ENCODE measurements at places on chromosomes 5 and 9.

DNA sequence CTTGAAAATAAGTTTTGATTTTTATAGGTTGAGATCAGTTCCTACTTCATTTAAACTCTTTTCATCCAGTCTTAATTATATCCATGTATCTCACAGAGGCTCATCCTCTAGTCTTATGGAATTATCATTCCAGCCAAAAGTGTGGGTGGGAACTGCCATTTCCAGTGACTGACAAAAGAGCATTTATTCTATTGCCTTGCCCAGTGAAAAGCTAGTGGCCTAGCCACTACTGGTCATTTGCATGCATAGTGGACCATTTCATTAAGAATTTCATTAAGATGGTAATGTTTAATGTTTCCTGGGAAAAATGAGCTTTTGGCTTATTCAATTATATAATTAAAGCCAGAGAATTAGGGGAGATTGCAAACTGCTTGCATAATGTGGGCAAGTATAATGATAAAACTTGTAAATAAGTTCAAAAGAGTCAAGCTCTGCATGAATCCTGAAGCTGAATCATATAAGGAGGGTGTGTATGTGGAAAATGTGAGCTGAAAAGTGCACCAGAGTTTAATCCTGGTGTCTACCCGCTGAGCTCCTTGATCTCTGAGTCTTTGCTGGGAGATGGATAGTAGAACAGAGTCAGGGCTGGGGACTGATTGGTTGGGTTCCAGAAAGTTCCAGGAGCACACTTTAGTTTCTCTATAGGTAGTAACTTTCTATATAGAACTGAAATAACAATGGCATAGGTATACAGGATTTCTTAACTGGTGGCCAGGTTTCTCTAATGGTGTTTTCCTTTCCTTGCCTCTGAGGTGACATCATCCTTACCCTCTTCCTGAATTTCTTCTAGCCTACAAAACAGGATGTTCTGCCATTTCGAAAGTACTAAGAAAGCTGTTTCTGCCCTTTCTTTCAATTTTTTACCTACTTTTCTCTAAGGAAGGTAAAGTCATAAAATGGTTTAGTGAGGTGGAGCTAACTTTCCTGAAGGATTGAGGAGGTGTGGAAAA, 78.5 kb downstream of the KIF4B start:
- no peak for DNase-seq

GRCh38 chr5:53923961-53924360, 363.5 kb downstream of the NDUFS4 start:
- no peak for DNase-seq

GRCh38 chr5:126446498-126447224, 23.5 kb downstream of the GRAMD2B start:
- peak; percentile 8 for DNase-seq

DNA sequence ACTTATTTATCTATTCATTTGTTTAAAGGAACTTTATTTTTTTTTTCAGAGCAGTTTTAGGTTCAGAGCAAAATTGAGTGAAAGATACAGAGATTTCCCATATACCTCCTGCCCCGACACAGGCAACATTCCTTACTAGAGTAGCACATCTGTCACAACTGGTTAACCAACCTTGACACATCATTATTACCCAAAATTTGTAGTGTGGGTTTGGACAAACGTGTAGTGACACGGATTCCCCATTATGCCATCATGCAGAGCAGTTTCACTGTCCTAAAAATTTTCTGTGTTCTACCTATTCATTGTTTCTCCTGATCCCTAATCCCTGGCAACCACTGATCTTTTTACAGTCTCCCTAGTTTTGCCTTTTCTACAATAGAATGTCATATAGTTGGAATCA, 57.3 kb upstream of the LHFPL2 start:
- DNase-seq: no peak

- no peak for DNase-seq
Measured at GRCh38 chr9:2662496-2662895, 40.9 kb downstream of the VLDLR start.

GRCh38 chr5:174725991-174726601, 1.7 kb downstream of the MSX2 start:
- DNase-seq: no peak

GRCh38 chr5:123436201-123436600, 13.0 kb upstream of the CEP120 start:
- no peak for DNase-seq

DNA sequence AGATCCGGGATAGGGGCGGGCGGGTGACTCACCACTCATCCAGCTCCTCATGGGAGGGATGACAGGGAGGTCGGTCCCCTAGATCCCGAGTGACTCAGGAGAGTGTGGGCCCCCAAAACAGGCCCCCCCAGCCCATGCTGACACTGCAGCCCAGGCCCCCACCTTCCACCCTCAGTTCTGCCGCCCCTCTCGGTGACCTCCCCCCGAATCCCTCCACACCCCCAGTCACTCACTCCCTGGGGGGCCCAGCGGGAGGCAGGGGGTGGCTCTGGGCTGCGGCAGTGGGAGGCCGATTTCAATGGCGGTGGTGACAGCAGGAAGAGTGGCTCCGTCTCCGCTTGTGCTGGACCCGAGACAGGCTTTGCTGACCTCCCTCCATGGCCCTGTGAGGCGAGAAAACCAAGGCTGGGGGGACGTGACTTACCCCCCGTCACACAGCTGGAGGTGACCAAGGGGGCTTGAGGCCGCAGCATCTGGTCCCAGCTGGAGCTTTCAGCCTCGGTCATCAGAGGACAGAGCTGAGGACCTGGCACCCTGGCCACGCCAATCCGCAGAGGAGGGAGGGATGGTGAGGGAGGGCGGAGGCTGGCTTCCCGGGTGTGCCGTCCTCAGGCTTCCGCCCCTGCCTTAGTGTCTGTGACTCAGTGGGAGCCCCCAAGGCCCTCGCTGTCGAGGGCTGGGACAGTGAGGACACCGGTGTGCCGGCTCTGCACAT, 9.0 kb downstream of the GPSM1 start:
- DNase-seq: no peak

- DNase-seq: no peak
Measured at GRCh38 chr5:73641811-73642210, 15.8 kb downstream of the ARHGEF28 start.

GRCh38 chr5:147989239-147989638, 74.5 kb upstream of the SPINK5 start:
- no peak for DNase-seq

GRCh38 chr5:61649231-61649630, 317.2 kb downstream of the ZSWIM6 start:
- no peak for DNase-seq

GRCh38 chr9:16421532-16421931, 448.9 kb downstream of the BNC2 start:
- no peak for DNase-seq

- no peak for DNase-seq
Measured at GRCh38 chr9:73152953-73153352, 1.3 kb downstream of the ANXA1 start.

DNA sequence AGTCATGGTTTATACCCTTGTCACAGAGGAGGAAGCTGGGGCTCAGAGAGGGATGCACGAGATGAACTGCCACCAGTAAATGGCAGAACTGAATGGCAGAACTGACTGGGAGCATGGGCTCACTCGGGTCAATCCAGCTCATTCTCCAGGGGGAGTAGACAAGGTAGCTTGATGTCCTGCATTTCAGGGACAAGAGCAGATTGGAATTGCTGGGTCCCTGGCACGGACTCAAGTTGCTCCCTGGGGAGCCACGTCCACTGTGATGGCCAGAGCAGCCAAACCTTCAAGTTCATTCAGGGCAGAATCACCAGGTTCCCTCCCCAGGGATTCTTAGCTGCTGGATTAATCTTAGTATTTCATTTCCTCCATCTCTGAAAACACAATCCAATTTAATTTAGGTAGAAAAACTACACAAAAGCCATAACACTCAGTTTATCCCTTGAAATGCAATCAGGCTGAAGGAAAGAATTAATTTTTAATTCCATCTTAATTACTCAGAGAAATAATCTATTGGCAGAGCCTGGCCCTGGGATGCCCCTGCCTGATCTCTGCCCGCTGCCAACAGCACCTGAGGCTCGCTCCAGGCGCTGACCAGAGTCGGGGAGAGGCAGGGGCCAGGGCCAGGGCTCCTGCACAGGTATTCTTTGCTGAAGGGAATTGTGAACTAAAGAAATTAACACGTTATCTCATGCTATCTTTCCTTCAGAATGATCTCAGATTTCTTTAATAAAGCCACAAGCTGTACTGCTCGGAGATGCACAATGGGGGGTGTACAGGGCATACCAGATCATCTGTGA, 42.0 kb upstream of the UNC5A start:
- no peak for DNase-seq

GRCh38 chr5:104298518-104298917, 735.9 kb upstream of the NUDT12 start:
- DNase-seq: no peak

DNA sequence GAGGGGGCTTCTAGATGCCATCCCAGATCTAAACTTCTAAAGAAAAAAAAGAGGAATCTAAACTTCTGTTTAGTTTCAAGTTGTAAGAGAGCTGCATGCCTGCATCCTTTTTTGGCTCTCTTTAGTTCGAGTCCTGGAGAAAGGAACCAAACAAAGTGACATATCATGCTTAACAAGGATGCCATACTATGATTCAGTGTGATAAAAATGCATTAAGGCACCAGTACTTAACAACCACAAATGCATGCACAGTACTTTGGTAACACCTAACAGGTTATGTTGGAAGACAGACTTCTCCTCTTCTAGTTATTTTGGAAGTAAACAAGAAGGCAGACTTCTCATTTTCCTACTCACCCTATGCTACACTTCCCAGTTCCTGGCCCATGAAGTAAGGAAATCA, 27.3 kb downstream of the NME5 start:
- no peak for DNase-seq

DNA sequence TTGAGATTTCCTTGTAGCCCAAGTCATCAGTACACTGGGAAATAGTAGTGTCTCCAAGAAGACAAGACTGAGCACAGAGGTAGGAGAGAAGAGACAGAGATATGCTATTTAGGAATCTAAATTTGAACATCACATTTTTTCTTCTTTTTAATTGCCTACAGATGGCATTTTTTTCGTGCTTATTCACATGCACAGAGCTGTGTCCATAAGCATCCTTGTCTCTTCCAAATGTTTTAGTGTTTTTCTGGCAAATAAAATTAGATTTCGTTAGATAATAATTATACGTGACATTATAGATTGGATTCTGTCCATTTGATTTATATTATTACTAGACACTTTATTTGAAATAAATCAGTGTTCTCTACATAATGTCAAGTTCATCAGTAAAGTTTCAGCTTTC, 80.9 kb downstream of the PRR16 start:
- DNase-seq: no peak

DNA sequence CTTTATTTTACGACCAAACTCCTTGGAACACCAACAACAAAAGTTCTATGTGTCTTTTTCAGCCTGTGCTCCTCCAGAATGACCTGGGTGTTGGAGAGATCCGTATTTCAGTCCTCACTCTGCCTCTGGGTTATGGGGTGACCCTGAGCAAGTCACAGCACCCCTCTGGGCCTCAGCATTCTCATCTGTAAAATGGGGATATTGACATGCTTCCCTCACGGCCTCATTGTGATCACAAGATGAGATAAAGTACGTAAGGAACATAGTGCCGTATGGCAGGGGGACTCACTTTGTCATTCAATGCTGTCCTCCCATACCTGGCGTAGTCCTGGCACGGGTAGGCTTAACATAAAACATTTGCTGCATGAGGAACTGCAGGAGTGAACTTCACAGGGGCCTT, 123.0 kb upstream of the HAND1 start:
- no peak for DNase-seq

DNA sequence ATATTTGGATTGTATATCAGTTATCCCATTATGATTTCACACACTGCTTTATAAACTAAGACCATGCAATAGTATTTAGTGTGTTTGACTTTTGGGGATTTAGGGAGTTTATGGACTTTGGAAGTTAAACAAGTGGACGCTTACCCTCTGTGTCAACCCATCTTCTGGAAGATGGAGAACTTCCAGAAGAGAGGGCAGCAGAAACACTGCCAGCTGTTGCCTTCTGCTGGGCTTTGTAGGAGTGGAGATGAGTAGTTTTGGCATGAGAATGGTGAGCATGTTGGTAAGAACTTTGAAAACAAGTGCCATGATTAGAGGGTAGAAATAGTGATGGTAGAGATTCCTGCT, 2.2 kb downstream of the DNAJC25 start:
- DNase-seq: no peak
